ENCODE measurements at places on chromosomes 6 and 20. TPM values are rescaled to one million over a fixed set of nuclear protein-coding genes. Genes with fewer than 3 reads are reported as not detected.

ANKEF1 gene
- 7.2 TPM for total RNA-seq

C20orf204 gene
- total RNA-seq: 0.91 TPM

NFKBIE gene
- total RNA-seq: 4.7 TPM

ZSCAN16 gene
- 1.7 TPM for total RNA-seq

TREML2 gene
- under 0.01 TPM for total RNA-seq

COMMD7 gene
- total RNA-seq: 29.5 TPM

APOBEC2 gene
- total RNA-seq: not detected

SNX3 gene
- total RNA-seq: 147 TPM

PTCRA gene
- total RNA-seq: not detected

Data from mammary epithelial cell (primary cell).